ENCODE measurements at places on chromosomes 16 and 17. TPM values are rescaled to one million over a fixed set of nuclear protein-coding genes. Genes with fewer than 3 reads are reported as not detected.

Gene GUCY2D
- total RNA-seq = not detected

Gene KRTAP9-2
- not detected for total RNA-seq

Gene FOXL1
- 7.5 TPM for total RNA-seq

Gene SF3B3
- 207 TPM for total RNA-seq

Gene C16orf86
- 8.6 TPM for total RNA-seq

Gene CACNG1
- not detected for total RNA-seq

Measured in sciatic nerve (tissue), 2 donors.